ENCODE measurements at places on chromosomes 3 and 15.

DNA sequence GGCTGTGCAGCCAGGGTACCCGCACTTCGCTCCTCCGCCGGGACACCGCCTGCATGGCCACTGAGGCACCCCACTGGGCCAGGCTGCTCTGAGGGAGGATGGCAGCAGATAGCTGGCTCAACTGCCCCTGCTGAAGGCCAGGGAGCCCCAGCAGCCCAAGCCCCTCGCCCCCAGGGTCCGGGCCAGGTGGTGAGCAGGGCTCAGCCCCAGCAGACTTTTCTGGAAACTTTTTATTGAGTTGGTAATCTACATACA lies 11.5 kb downstream of the PLIN1 start:
- DNase-seq, result no peak

- no peak for DNase-seq
Measured at GRCh38 chr3:278300-279064, 81.9 kb downstream of the CHL1 start.

DNA sequence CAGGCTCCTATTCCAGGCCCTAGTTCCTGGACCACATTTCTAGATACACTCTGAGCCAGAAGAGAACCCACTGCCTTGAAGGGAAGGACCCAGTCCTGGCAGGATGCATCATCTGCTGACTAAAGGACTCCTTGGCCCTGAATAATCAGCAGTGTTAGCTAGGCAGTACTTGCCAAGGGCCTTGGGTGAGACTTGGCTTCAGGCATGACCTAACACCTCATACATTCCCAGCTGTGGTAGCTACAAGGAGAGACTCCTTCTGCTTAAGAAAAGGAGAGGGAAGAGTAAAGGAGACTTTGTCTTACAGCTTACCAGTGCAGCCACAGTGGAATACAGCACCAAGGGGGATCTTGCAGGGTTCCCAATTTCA lies 26.4 kb downstream of the PEAK1 start:
- DNase-seq, result no peak

DNA sequence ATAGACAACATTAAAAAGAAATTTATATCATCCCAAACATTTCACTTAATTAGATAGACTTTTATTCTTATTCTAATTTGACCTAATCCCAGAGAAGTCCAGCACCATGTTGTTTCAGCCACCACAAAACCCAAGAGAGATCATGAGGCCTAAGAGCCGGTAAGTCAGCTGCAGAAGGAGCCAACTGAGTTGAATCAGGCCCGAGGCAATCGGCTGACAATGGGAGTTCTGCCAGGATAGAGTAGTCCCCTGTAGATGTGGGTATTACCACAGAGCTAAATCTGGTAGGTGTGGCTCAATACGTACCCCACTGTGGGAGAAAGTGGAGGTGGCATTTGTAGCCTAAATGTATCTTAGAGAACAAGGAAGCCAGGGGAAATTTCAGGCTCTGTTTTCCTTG lies 49.7 kb upstream of the UMPS start:
- no peak for DNase-seq

DNA sequence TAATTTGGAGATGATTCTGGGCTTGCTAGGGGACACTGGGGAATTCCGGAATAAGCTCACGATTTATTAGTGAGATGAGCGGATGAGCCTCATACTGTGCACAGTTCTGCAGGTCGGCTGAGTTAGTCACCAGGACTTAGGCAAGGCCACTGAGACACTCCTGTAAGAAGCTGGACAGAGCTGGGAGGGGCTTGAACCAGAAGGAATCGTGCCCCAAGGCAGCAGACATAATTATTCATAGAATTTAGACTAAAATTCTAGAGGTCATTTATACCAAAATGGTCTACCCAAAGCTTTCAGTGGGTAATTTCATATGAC lies 121.4 kb downstream of the VGLL4 start:
- DNase-seq, result no peak

Measured in nucleus accumbens (tissue), 56 donors.